NCI-H1417 (cell line): ENCODE measurements at places on chromosomes 1 and 21.

DNA sequence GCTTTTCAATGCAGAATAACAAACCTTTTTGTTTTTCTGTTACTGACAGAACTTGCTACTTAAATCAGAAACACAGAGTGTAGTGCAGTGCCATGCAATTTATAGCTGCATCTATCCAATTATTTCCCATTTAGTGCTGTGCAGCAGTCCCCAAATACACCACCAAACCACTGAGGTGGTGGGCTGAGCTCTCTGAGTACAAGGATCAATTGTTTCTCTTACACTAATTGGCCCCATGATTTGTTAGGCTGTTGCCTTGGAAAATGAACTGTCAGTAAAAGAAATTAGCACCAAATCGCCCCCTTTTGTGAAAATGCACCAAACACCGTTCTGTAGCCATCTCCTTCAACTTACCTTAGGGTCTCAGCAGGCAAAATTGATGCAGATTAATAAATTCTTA, 118.9 kb upstream of the C8B start:
- DNase-seq = no peak

- no peak for DNase-seq
Measured at GRCh38 chr1:16967095-16967575, 13.3 kb downstream of the MFAP2 start.

DNA sequence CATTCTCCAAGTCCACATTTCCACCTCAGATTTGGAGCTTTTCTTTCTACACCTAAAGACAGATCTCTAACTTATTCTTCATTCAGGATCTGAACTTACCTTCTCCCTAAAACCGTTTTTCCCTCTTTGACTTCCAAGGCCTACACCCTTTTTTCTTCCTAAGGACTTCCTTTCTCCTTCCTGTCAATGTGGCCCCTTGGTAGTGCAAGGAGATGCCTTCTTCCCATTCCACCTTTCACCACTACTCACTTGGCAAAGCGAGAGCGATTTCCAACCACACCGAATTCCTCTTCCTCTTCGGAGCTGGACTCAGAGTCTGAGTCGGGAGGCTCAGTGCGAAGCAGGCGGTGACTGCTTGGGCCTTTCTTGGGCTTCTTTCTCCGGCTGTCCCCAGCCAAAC, 1.3 kb downstream of the EFCAB14 start:
- no peak for DNase-seq

- no peak for DNase-seq
Measured at GRCh38 chr1:43688594-43689000, 18.7 kb upstream of the ST3GAL3 start.

GRCh38 chr1:116242741-116243140, 130.3 kb upstream of the ATP1A1 start:
- DNase-seq = no peak

GRCh38 chr1:89884718-89885596, 64.1 kb downstream of the LRRC8D start:
- DNase-seq = no peak

DNA sequence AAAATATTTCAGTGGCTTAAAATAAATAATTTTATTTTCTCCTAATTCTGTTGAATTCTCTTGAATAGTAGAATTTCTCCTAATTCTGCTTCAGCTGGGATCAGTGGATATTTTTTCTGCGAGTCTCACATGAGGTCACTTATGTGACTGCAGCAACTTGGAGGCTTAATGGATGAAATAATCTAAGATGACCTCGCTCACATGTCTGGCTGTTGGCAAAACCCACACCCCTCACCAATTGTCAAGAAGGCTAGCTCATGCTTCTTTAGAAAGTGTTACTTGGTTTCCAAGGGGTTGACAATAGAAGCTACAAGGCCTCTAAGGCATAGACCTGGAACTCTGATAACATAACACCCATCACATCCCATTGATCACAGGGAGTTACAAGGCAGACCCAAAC, 156.9 kb upstream of the DPYD start:
- DNase-seq = no peak

- no peak for DNase-seq
Measured at GRCh38 chr1:111512132-111512889, 8.9 kb upstream of the ADORA3 start.

- peak; percentile 77 for DNase-seq
Measured at GRCh38 chr1:64823691-64824476, 79.0 kb downstream of the RAVER2 start.

GRCh38 chr1:117290890-117291289, 76.4 kb upstream of the MAN1A2 start:
- DNase-seq = no peak

GRCh38 chr1:7145947-7146346, 360.7 kb downstream of the CAMTA1 start:
- DNase-seq = no peak

GRCh38 chr1:247291833-247292561, 36.1 kb downstream of the VN1R5 start:
- no peak for DNase-seq

DNA sequence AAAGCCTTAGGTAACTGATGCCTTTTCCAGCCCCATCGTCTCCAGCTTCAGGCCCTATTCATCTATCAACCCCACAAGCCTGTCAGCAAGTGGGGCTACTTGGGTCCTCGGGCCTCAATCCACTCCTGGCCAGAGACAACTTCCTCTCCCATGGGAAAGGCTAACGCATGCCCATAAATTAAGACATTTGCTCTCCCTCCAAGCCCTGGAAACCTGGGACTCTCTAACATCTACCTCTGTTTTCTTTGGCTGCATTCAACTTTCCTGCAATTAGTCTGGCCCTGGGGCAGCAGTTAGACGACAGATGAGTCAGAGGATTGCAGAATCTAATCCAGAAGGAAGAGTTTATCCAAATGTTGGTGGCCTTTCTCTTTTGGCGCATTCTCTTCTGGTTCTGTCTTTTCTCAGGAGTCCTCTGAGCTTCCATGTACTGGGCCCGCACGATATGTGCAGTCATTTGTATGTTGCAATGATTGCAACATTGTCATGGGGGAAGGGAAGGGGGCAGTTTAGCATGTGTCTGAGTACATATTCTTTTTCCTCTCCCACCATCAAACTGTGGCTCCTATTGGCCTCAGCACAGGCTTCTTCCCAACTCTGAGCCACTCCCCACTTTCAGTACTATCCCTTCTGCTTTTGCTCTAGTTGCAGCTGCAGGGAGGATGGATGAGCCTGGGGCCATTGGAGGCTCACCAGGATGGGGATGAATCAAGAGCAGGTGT, 54.4 kb downstream of the NAV1 start:
- no peak for DNase-seq

- DNase-seq = no peak
Measured at GRCh38 chr1:224252479-224252878, 69.4 kb downstream of the DEGS1 start.

- peak; percentile 10 for DNase-seq
Measured at GRCh38 chr1:79259390-79260336, 253.1 kb upstream of the ADGRL4 start.

- no peak for DNase-seq
Measured at GRCh38 chr1:1567891-1568291, 6.8 kb downstream of the SSU72 start.

- DNase-seq = no peak
Measured at GRCh38 chr21:41651406-41651805, 115.4 kb downstream of the RIPK4 start.

- no peak for DNase-seq
Measured at GRCh38 chr1:34188418-34188817, 11.7 kb downstream of the C1orf94 start.

DNA sequence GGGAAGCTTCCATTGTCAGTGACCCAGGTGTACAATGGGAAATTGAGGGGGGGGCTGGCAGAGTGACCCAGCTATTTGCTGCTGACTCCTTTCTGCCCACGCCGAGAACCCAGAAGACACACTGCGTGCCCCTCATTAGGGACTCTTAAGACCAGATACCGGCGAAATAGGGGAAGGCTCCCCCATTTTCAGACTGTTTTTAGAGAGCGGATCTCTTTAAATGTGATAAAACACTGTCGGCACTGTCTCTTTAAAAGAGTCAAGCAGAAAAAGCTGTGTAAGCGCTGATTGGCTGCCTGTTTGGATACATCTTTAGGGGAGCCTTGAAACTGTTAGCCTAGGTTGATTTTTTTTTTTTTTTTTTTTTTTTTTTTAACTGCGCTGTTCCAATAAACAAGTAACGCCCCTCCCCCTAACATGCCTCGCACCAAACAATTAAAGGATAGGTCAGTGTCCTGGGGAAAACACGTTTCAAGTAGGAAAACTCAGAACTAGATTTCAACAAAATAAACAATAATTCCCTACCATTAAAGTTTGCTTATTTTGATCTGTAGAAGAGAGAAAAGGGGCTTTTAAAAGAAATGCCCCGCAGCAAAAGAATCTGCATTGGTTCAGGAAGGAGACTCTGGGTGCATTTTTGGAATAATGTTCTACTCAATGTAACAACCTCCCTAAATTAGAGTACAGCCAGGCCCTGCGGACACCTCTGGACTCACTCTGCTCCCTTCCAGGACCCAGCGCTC, 1.4 kb upstream of the SSBP3 start:
- DNase-seq = peak; percentile 94

GRCh38 chr1:23566304-23566703, 7.0 kb upstream of the ID3 start:
- DNase-seq = no peak

DNA sequence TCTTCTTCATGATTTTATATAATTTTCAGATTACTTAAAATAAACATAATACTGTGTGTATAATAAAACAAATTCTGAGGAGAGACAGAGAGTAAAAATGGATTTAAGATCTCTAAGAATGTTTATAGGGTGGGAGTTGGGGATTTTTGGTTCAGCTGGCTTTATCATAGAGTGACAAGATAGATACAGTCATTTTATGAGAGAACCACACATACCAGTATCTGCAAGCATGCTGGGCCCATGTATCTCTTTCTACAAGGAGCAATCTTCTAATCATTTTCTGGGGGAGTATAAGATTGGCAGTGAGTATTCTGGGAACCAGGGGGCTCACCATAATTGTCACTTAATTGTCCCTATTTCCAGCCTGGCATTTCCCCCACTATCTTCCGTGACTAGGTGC, 64.3 kb upstream of the DUSP10 start:
- DNase-seq = no peak

GRCh38 chr1:147565189-147565980, 24.1 kb downstream of the BCL9 start:
- DNase-seq = no peak

- DNase-seq = no peak
Measured at GRCh38 chr1:55418208-55419000, 203.2 kb upstream of the USP24 start.

- DNase-seq = no peak
Measured at GRCh38 chr1:202852163-202852904, 36.6 kb downstream of the RABIF start.

- DNase-seq = peak; percentile 93
Measured at GRCh38 chr21:17387030-17387617, 125.7 kb upstream of the CXADR start.

DNA sequence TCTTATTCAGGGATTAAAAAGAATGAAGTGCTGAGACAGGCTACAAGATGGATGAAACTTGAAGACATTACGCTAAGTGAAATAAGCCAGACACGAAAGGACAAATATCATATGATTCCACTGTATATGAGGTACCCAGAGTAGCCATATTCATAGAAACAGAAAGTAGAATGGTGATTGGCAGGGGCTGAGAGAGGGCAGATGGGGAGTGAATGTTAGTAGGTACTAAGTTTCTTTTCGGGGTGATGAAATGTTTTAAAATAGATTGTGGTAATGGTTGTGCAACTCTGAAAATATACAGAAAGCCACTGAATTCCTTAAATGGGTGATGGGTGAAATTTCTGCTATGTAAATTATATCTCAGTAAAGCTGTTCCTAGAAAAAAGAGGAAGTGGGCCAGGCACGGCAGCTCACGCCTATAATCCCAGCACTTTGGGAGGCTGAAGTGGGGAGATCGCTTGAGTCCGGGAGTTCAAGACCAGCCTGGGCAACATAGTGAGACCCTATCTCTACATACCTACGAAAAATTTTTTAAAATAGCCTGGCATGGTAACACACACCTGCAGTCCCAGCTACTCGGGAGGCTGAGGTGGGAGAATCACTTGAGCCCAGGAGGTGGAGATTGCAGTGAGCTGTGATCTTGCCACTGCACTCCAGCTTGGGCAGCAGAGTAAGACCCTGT, 15.9 kb downstream of the SLC27A3 start:
- no peak for DNase-seq

GRCh38 chr1:87042111-87042811, 127.8 kb downstream of the HS2ST1 start:
- DNase-seq = no peak

GRCh38 chr1:101237229-101237837, 514 bp downstream of the S1PR1 start:
- DNase-seq = peak; percentile 36

DNA sequence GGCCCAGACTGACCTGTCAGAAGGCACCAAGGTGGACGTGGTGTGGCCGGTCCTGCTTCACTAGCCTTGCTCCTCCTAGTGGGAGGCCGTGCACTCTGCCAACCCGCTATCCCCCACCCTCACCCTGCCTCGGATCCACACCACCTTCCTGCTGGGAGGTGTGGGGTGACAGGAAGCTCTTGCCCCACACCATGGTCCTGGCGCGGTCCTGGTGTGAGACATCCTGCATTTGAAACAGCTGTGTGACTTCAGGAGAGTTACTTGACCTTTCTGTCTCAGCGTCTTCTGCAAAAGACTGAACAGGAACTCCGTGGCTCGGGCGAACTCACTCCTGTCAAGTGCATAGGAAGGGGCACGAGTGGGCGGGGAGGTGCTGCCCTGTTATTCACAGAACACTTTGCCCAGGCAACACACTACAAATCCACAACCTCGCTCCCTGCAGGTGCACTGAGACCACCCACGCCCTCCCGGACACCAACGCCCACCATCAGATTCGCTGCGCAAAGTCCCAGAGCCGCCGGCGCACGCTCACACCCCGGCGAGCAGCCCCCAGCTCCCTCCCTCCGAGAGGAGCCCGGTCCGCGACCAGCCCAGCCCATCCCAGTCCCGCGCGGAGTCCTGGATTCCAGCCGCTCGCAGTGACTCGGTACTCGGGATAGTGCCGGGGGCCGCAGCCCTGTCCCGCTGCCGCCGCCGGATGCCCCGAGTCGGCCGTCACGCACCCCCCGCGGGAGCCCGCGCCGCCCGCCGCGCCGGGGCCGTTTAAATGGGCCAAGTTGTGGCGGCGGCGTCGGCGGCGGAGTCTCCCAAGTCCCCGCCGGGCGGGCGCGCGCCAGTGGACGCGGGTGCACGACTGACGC, at the start of gene SAMD11:
TSS of gene SAMD11 (plus strand) at position 793 of the 860 bp plus-strand sequence. CDS start 509 bp downstream, outside the sequence.
- peak; percentile 86 for DNase-seq
